ENCODE measurements at places on chromosomes 4 and X.

DNA sequence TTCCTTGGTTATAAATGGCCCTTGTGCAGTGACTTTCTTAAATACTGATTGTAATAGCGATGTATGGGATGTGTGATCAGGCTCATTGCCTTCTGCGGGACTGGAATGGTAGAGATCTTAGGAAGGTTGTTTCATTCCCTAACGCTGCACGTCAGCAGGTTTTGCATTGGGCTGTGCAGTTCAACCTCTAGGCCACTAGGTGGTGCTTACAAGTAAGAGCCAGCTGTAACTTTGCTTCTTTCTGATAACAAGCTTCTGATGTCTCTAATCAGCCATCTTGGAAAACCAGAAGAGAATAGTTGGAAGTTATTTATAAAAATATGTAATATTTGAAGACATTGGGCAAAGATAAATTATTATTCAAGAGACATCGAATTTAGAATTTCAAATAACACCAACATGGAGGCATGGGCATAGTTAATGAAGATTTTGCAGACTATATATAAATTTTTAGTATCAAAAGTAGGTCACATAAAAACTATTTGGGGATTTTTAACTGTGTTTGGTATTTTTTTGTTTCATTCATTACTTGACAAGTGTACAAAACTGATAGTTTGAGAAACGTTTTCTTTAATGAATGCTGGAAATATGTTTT is 339.7 kb upstream of the PCDH7 start:
- DNase-seq, result no peak

DNA sequence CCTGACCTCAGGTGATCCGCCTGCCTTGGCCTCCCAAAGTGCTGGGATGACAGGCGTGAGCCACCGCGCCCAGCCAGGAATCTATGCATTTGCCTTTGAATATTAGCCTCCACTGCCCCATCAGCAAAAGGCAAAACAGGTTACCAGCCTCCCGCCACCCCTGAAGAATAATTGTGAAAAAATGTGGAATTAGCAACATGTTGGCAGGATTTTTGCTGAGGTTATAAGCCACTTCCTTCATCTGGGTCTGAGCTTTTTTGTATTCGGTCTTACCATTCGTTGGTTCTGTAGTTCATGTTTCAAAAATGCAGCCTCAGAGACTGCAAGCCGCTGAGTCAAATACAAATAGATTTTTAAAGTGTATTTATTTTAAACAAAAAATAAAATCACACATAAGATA is 44.2 kb upstream of the SHOX start:
- no peak for DNase-seq

- no peak for DNase-seq
Measured at GRCh38 chr4:102500352-102500695, 835 bp upstream of the NFKB1 start.

GRCh38 chr4:83490876-83491450 is 6.1 kb upstream of the ABRAXAS1 start:
- DNase-seq, result no peak

DNA sequence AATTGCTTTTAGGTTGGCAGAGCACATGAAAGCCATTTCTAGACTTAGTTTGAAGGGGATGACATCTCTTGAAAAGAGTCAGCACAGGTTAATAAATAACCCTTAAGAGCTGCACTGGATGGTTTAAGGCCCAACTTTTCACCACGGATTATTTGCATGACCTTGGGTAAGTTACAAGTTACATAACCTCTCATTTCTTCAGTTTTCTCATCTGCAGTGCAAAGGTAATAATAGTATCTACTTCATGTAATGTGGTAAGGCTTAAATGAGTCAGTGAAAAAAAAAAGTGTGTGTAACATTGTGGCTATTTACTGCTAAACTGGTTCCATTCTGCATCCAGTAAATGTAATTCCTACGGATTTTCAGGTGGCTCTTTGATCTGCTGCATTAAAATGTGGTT is 715.8 kb downstream of the CCSER1 start:
- DNase-seq, result no peak

- no peak for DNase-seq
Measured at GRCh38 chr4:149702414-149703293, 113.0 kb downstream of the IQCM start.

DNA sequence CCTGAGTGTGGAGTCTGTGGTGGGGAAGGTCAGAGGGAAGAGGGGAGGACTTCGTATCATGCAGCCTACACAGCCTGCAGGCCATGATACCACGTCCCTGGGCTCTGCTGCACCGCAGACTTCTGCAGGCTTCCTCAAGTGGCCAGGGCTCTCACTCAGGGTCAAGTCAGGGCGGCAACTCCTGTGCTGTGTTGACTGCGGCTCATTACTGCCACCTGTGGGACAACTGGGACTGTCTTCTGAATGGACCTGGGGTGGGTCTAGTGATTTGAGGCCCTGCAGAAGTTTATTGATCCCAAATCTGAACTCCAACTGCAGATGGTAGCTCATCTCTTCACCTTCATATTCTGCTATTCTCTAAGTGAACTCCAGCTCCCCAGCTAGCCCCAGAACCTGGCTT is 167.1 kb downstream of the NSUN7 start:
- DNase-seq, result no peak

- DNase-seq, result peak; percentile 6
Measured at GRCh38 chrX:73855546-73855945, 292.5 kb downstream of the CHIC1 start.

- DNase-seq, result no peak
Measured at GRCh38 chr4:81466841-81467671, 4.7 kb downstream of the RASGEF1B start.

DNA sequence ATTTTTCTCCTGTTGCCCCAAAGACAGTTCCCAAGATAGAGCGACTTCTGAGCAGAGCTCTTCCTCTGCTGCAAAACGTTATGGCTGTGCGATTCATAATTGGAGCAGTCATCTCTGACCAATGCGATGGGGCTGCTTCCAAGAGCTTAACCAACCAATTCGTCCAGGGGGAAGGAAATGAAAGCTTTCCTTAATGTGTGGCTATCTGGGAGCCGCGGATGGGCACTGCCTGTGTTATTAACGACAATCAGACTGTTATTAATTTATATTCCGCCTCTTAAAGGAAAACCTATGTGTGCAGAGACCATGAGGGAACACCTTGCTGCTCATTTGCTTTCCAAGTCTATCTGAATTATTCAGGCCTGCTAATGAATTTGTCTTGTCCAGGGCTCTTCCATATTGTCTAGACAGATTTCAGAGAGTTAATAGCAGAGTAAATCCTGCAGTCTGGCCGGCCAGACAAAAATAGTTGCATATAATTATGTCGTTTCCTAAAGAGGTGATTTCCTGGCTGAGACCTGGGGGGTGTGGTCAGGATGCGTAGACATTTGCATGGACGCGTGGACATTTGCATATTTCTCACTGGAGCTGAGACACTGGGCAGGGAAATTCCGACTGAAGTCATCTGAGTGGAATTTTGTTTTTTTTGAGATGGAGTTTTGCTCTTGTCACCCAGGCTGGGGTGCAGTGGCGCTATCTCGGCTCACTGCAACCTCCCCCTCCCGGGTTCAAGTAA is 135.4 kb downstream of the HMX1 start:
- DNase-seq, result no peak

DNA sequence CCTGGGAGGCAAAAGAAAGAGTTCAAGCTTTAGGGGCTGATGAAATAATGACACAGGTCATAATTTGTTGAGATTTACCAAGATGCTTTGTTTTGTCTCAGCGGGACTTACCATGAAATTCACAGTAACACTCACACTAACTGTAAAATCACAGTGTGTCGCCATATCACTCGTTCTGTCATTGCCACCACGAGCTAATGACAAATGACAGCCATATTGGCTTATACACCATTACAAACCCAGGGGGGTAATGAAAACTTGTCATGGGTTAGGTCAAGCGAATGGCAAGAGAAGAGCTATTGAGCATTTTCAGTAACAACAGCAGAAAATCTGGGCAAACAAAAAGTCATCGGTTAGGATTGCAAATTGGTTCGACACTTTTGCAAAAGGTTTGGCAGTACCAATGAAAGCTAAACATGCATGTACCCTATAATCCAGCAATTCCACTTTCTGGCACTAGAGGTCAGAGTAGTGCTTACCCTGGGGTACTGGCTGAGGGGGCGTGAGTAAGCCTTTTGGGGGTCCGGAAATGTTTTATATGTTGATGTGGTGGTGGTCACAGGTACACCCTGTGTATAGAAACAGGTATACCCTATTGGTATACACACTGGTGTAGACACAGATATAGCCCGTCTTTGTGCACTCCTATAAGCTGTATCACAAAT is 83.9 kb upstream of the RAI2 start:
- DNase-seq, result no peak

DNA sequence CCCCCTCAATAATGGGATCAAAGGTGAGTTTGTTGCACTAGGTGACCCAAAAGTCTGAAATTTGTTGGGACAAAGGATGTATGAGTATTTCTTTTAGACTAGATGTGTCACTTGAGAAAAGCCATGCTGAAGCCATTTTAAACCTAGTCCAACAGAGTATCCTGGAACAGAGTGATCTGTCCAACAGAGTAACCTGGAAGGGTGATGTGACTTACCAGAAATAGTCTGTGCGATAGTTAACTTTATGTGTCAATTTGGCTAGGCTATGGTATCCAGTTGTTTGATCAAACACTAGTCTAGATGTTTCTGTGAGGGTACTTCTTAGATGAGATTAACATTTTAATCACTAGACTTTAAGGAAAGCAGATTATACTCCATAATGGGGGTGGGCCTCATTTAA is 154.5 kb downstream of the PARM1 start:
- DNase-seq, result no peak

DNA sequence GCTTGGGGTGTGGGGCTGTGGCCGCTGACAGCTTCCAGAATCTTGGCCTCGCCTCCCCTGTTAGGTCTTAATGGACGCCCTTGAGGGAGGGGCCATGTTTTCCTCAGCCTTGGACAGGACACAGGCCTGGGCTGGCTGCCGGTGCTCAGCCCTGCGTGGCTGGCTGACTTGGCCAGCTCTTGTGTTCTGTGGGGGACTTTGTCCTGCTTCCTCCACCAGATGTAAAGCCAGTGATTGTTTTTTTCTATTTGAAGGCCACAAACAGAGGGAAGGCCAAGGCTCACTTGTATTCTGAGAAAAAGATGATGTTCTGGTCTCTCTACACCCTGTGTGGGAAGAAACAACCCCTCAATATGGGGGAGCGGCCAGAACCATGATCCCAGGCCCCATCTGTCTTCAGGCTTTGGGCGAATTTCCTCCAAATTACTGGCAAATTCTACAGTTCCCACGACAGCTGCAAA is 71.3 kb downstream of the HTRA3 start:
- no peak for DNase-seq

- no peak for DNase-seq
Measured at GRCh38 chrX:43493756-43494155, 162.3 kb upstream of the MAOA start.

- no peak for DNase-seq
Measured at GRCh38 chr4:120286813-120287212, 220.2 kb upstream of the MAD2L1 start.

- no peak for DNase-seq
Measured at GRCh38 chrX:1185561-1185960, 26.9 kb downstream of the CRLF2 start.

DNA sequence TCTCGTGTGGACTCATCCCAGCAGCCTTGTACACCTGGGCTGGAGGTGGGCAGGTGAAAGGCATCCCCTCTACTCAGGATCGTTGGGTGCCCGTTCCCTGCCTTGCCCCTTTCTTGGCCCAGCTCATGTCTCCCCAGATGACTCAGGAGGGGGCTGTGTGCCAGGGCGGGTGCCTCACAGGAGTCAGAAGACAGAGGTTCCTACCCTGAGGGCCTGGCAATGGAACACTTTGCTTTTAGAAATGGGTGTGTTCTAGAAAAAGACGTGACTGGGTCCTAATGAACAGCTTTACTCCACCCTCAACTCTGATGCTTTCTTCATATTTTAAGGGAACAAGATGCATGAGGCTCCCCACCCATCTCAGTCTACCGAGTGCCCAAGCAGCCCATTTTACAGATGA is 22.5 kb upstream of the TRIM2 start:
- no peak for DNase-seq

DNA sequence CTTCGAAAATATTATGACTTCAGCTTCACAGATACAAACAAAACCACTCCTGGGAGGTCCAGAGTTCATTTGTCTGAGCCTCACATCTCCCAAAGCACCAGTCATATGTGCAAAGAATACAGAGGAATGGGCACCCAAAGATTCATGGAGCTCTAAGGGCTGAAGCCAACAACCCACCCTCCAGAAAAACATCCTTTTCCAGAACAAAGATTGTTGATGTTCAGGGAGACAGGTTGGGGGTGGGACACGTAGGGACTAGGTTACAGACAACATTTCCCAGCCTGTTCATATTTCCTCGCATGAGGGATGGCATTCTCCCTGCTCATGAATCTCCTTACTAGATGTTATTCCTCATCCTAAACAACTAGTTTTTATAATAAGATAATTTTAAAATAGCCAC is 71.2 kb downstream of the METTL14 start:
- DNase-seq, result no peak

GRCh38 chrX:97168646-97169045 is 284.9 kb downstream of the RPA4 start:
- no peak for DNase-seq

GRCh38 chr4:126223784-126224407 is 909.1 kb downstream of the FAT4 start:
- no peak for DNase-seq

DNA sequence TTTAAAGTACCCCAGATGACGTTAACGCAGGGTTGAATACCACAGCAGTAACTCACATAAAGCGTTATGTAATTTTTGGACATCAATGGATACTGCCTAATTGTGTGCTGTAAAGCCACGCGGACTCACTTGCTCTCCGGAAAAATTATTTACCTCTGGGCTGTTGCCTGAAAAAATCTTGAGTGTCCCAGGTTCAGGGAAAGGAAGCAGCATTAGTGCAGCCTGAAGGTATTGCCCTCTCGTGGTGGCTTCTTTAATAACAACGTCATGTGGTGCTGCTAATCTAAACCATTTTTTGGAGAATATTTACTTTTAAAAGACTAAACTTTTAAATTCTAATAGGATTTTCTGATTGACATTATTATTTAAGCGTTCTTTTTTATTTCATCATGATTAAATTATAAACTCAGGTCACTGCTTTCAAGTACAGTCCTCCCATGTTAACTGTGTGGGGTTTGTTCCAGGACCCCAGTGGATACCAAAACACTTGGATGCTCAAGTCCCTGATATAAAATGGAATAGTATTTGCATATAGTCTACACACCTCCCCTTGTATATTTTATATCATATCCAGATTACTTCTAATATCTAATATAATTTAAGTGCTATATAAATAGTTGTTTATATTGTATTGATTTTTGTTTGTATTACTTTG is 384.8 kb downstream of the FAM133A start:
- DNase-seq, result no peak

GRCh38 chrX:17707731-17708130 is 29.6 kb upstream of the SCML1 start:
- DNase-seq, result no peak

- DNase-seq, result no peak
Measured at GRCh38 chrX:120534413-120535205, 26.2 kb downstream of the CUL4B start.

- no peak for DNase-seq
Measured at GRCh38 chrX:122641136-122641535, 542.9 kb upstream of the GRIA3 start.

All from GOT3 (cell line).